Activated CD8-positive, alpha-beta memory T cell treated with anti-CD3 and anti-CD28 coated beads, Interleukin-2, amount 10 ng/mL, durations not matched to agents 7 days and 5 days (primary cell): ENCODE measurements at places on chromosomes 4 and X.
A peak's percentile ranks its signal among the peaks of the same experiment; 100 is the strongest.

- no peak for DNase-seq
Observed at GRCh38 chr4:83568062-83568461, 32.2 kb downstream of the GPAT3 start.

- no peak for DNase-seq
Observed at GRCh38 chrX:150565551-150565950, 2.9 kb upstream of the MTM1 start.

DNA sequence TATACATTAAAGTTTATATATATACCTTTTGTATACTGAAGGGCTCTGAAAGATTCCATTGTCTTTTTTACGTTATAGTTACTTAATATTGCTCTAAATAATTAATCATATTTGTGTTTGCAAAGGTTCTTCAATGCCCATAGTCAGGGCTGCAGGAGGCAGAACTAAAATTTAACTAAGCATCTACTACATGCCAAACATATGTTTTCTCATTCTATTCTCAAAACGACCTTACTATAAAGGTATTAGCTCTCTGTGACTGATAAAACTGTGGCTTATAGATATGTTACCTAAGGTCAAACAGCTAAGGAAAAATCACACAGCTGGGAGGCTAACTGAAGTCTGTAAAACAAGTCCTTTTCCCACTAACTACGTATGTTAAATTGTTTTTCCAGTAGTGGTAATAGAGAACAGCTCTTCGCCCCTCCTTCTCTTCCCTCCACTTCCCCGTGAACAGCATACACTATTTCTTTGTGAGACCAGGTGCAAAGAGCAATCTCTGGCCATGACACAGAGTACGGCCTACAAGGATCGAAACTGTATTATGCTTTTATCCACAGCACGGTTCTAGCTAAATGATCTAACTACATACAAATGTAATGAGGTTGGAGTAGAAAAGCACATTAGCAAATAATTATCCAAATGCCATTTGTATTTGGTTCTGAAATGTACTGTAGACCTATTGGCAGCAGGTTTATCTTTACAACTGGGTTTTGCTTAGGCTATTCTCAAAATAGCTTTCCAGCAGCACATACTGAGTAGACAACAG, 1.7 kb downstream of the CNOT6L start:
- DNase-seq = no peak

- peak; percentile 60 for DNase-seq
Observed at GRCh38 chr4:244471-244870, 60.8 kb downstream of the ZNF732 start.

GRCh38 chrX:132115792-132116191, 12.0 kb downstream of the FRMD7 start:
- DNase-seq = no peak

- no peak for DNase-seq
Observed at GRCh38 chrX:151019856-151020255, 36.7 kb downstream of the HMGB3 start.

DNA sequence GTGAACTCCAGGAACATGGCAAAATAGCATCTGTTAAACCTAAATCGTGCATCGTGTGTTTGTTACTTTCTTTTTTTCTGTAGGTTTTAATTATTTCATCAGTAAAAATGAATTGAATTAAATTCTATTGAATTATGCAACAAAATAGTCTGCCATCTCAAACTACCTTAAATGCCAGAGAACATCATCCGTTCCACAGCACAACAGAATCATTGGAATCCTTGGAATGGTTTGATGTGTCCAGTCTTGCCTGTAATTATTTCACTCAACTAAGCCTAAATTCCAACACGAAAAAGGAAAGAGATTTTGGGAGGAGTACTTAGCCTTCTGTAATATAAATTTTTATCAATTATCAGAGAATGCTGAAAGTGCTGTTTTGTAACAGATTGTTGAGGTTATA, 17.1 kb upstream of the SLC7A11 start:
- no peak for DNase-seq

DNA sequence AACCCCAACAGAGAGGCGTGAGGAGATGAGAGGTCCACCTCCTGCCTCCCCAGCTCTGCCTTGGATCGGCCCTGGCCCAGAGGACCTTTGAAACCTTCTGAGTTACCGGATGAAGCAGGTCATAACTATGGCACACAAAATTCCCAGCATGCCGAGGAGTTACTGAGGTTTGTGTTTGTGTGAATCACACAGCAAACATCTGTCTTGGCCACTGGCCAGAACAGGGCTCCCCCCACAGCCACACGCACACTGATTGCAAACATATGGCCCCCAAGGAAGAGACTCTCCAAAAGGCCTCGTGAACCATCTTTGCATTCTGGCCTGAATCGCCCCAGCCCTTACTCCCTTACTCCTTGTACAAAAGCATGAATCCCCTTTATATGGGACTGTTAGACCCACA, 18.9 kb downstream of the RPS4X start:
- DNase-seq = no peak

DNA sequence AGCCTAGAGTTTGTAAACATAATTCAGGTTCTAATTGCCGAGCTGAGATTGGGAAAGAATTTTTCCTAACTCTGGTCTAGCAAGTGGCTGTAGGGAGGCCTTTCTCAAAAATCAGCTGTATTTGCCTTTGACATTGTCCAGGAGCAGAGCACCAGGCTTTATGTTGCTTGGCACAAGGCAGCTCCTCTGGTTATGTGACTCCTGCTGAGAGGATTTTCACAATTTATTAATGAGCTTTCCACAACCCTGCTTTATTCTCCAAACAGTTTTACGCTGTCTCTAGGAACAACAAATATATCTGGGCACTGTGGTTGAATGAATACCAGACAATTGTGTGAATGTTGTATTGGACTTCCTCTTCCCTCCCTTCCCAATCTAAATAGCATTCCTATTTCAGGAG, 14.9 kb downstream of the LSM6 start:
- no peak for DNase-seq

- DNase-seq = peak; percentile 66
Observed at GRCh38 chrX:46408553-46409407, 136.4 kb downstream of the ZNF674 start.

GRCh38 chrX:71533516-71533850, 579 bp downstream of the OGT start:
- no peak for DNase-seq

- no peak for DNase-seq
Observed at GRCh38 chrX:19775830-19776485, 111.4 kb downstream of the SH3KBP1 start.

- no peak for DNase-seq
Observed at GRCh38 chr4:128768373-128768996, 41.0 kb upstream of the JADE1 start.

DNA sequence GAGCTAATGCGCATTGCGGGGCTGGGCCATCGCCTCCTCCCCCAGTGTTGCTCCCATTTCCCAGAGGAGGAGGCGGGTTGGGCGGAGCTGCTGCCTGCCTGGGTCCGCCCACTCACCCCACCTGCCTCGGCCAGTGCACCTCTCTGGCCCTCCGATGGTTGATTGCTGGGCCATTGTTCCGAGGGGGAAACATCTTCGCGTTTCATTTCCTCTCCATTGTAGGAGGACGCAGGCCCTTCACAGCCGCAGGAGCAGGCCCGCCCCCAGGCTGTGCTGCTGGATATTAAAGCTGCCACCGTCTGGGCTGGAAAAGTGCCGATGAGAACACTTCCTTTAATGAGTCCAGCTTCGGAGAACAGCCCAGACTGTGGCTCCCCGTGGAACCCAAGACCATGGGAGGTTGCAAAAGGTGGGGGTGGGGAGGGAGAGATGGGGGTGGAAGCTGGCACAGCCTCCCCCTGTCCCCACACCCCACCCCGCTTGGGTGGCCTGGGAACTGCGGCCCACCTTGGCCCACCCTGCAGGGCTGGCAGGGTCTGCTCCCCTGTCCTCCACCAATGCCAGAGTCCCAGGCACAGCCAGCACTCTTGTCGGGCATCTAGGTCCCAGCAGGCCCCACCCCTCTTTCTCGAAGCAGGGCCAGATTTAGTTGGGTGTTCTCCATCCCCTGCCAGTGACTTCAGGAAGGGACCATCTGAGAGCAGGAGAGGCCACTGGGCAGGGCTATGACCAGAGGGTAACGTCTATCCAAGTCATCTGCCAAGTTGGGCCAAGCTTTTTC, 96.6 kb downstream of the ADRA2C start:
- no peak for DNase-seq

GRCh38 chr4:26238426-26238777, 82.4 kb upstream of the RBPJ start:
- DNase-seq = no peak

GRCh38 chr4:83417566-83417965, 38.1 kb downstream of the HELQ start:
- DNase-seq = no peak

DNA sequence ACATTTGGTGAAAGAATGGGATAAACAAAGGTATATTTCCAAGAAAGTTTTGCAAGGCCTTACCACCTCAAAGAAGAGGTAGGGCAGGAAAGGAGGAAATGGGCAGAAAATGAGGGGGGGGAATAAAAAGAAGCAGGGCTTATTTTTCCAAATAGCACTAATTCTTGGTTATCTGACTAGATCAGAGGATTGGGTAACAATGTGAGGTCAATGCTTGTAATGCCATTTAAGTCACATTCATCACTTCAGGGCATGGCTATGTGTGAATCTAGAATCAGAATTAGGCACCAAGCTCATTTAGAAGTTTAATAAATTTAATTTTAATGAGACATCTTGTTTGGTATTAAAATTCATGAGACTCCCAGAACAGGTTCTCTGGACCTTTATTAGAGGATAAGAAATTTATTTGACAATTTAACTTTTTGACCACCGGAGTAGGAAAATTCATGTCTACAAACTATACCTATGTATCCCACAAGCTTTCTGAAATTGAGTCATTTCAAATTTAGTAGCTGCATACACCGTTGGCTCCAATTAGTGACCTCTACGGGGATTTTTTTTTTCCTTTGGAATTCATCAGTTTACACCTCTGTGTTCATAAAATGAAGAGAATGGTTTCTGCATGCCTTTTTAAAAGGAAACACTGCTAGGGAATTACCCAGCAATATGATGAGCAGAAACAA, 1.4 kb upstream of the STS start:
- DNase-seq = no peak

- DNase-seq = no peak
Observed at GRCh38 chr4:155599596-155599995, 67.1 kb upstream of the GUCY1A1 start.

- no peak for DNase-seq
Observed at GRCh38 chrX:152850465-152850864, 19.6 kb downstream of the NSDHL start.

GRCh38 chr4:89868999-89869589, 25.6 kb upstream of the MMRN1 start:
- no peak for DNase-seq

DNA sequence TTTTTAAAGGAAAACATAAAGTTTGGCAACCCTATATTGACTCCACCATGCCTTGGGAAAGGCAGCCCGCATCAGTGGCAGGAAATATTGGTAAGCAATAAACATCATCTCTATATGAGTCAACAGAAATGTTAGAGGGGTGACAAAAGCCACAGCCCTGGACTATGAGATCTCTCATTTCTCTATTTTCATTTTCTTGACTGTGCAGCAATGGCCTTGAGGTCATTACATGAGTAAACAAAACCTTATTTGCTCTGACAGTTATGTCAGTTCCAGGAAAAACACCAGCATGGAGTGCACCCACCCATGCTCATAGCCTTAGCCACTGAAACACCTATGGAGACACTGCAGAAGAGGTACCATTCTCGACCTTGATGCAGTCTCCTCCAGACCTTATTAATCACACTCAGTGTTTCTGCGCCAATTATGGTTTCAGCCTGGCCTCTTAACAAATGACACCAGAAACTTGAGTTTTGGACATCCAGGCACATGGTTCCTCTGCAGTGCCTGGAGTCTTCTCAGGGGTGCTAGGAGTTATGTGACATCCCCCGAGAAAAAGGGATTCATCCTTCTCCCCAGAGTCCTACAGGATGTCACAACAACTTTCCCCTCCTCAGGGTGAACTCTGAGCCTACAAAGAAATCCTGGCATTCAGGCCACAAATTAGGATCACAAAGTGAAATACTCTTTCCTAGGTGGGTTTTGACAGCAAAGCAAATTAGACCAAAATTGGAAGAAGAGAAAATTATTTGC, 16.0 kb upstream of the HPGD start:
- peak; percentile 73 for DNase-seq

DNA sequence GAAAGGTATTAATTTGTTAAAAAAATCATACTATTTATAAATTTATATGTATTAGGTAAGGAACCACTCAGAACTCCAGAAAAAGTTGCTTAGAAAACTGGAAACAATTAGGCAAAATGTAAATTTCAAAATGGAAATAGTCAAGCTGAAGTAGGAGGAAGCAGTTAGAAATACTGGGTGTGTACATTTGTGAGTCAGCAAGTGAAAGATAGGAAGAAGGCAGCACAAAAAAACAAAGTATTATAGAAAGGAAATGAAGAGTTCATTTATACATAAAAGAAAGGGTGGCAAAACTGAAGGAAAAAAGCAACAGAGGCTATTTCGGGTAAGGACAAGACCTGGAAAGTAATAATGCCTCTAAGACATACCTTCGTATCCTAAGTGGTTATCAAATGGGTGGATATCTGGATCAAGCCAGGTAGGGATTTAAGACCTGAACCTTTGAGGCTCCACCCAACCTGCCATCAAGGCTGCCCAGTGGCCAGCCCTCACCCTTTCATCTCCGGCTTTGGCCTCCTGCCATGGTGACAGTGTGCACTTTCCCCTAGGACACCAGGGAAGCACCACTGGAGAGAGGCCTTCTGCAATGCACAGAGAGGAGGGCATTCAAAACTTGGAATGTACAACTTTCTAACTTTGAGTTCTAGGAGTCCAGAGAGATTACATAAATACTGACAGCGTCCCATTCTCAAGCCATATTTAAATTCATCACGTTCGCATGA, at the start of gene LRRC66:
Gene LRRC66 (minus strand): TSS at position 428 of the 722 bp plus-strand sequence. CDS start 2,750 bp downstream, outside the sequence.
- no peak for DNase-seq

DNA sequence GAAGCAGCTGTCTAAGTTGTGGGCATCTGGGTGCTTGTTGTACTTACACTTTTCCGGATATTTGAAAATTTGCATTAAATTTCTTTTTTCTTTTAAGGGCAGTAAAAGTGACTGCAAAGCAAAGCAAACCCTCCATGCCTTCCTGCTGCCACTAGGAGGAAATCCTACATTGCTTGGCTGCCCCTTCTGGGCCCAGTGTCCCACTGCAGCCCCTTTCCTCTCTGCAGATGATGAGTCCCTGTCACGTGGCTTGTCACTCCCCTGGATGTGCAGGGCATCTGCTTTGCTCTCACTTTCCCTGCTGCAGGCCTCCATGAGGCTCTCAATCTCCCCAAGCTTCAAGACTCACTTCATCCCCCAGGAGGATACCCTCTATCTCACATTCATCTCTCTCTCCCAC, 12.7 kb downstream of the TSR2 start:
- DNase-seq = no peak
